ENCODE measurements at places on chromosomes 1 and 21.

DNA sequence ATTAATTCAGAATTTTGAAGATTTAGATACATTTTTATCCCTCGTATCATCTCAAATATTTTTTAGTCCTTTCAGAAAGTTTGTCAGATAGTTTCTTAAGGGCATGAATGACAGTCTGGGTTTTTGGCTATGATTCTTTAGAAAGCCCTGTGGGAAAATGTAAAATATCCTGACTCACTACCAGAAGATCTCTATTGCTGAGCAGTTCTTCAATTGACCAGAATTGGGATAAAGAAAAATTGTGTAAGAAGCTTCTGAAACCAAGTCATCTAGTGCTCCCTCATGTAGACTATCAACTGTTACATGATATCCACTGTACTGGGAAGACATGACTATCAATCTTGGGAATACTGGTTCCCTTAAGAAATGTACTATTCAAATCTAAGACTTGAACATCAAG, 608.3 kb upstream of the CHRM3 start:
- DNase-seq, result no peak

GRCh38 chr1:116988248-116988647, 13.3 kb upstream of the CD101 start:
- DNase-seq, result no peak

DNA sequence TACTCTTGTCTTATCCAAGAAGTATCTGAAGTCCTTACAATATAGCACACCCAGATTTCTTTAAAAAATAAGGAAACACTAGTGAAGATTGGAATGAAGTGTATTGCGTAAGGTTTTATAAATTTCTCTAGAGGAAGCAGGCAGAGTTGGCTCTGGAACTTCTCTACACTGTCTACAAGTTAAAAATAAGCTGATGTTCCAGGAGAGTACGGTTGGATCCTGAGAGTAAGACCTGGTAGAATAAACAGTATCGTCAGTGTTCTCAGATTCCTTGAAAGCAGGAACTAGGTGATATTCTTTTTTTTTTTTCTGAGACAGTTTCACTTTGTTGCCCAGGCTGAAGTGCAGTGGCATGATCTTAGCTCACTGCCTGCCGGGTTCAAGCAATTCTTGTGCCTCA, 107.9 kb downstream of the USP25 start:
- DNase-seq, result no peak

DNA sequence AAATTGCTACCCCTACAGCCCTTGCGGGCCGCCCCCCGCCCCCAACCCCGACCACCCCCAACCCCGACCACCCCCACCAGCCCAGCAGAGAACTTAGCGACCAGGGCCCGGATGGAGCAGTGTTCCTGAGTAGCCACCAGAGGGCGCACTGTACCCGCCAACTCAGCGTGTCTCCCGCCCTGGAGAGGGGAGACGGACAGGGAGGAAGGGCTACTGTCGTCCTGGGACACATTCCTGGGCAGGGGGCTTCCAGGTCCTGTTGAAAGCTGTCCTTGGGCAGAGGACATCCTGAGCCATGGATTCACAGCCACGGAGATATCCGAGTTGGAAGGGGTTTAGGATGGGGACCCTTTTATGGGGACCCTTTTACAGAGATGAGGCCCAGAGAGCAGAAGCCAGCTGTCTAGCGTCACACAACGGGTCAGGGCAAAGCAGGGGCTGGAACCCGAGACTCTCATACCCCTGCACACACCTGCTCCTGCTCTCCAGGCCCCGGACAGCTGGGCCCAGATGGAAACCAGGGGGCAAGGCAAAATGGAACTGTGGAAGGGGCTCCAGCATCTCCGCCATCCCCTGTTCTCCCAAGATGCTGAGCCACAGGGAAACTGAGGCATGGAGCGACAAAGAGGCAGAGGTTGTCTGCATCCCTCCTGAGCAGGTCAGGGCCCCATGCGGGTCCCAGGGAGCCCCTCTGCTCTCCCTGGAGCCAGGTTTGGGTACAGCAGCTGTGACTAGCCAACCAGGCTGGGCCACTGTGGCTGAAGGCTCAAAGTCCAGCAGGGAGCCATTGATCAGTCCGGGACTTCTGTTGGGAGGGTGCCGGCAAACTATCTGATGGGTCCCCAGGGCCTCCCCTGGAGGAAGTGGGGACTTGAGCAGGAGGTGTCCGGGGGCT, 25.0 kb upstream of the LAPTM5 start:
- peak; percentile 65 for DNase-seq

DNA sequence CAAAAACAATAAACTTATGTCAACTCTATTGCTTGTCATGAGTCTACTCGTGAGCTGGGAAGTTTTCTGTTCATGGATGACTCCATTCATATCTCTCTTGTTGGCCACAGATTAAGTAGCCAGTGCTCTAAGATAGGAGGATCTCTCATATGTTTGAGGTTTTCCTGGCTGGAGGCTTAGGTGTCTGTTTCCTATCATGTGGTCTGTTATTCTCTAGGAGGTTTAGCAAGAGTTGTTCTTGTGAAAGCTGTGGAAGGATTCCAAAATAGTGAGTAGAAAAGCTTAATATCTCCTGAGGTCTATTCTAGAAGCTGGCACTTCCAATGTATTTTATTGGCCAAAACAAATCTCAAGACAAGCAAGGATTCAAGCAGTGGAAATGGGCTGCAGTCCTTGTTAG, 5.8 kb upstream of the KRTAP20-2 start:
- DNase-seq, result no peak

GRCh38 chr1:229108598-229109201, 162.2 kb upstream of the RAB4A start:
- no peak for DNase-seq

DNA sequence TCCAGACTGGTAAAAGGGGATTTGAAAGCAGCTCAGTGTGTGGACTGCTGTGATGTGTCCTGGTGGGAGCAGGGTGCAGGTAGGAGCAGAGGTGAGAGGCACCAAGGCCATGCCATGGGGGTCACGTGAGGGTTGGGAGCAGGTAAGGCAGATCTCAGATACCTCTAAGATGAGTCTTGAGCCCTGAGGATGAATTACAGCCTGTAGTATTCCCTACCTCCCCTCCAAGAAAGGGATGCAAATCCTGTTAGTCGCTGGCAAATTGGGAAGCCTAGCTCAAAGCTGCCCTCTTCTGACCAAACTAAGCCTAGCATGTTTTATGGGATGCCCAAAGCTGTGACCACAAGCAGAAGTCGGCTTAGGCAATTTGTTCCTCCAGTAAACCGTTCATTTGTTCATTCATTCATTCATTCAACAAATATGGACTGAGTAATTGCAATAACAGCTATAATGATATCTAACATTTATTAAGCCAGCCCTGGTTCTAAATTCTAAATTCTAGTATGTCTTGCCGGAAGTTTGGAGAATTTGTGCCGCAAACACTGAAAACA, 3.9 kb upstream of the NUAK2 start:
- peak; percentile 70 for DNase-seq

DNA sequence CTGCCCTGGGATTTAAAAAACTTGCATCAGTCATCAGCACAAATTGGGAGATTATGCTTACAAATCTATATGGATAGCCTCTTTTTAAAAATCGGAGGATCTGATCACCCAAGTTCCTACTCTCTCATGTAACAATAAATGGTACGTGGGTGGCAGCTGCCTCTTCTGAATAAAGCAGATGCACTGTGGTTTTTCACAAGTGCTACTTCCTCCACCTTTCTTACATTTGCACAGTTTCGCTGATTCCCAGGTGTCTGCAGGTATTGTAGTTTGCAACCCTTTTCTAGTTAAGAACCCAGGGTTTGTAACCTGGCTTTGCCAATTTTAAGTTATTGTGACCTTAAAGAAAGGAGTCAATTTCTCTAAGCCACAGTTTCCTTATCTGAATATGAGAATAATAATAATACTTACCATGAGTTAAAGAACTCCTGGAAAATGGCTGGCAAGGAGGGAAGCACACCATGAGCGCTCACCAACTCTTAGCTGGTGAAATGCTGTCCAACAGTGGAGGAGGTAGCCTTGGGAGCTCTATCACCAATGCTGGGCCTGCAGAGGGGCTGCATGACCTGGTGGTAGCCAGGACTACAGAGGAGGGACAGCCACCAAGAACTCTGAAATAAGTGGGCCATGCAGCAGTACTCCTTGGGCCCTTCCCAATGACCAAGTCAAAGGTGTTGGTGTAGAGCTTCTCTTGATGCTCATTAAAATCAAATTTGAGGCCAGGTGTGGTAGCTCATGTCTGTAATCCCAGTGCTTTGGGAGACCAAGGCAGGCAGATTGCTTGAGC, 30.2 kb upstream of the KCNA2 start:
- no peak for DNase-seq

GRCh38 chr1:119808491-119808890, 2.8 kb downstream of the REG4 start:
- no peak for DNase-seq

- no peak for DNase-seq
Measured at GRCh38 chr1:79437540-79437939, 431.0 kb upstream of the ADGRL4 start.

DNA sequence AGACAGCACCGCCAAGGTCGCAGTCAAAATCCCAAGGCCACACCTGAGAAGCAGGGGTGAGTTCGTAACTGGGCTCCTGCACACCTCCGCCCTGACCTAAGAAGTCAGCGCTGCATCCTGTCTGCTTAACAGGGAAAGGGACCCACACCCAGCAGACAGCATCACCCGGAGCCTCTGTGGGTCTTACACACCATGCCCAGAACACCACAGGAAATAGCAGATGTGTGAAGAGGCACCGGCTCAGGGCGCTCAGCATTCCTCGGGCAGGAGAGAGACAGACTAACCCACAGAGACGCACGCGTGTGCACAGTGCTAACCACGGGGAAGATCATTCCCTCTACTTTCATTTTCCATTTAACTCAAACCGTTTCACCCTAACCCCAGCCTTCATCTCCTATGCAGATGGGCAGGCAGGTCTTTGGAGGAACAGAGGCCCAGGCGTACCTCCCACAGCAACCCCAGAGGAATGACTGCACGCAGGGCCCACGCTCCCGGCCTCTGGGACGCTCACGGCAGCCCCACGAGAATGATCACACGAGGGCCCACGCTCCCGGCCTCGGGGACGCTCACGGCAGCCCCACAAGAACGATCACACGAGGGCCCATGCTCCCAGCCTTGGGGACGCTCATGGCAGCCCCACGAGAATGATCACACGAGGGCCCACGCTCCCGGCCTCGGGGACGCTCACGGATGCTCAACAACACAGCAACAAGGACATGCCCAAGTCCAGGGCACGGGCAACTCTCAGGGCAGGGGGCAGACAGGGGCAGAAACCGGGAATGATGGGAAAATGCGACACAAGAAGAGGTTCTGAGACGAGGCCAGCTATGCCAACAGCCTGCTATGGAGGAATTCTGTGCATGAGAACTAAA, 20.9 kb downstream of the POFUT2 start:
- DNase-seq, result no peak

DNA sequence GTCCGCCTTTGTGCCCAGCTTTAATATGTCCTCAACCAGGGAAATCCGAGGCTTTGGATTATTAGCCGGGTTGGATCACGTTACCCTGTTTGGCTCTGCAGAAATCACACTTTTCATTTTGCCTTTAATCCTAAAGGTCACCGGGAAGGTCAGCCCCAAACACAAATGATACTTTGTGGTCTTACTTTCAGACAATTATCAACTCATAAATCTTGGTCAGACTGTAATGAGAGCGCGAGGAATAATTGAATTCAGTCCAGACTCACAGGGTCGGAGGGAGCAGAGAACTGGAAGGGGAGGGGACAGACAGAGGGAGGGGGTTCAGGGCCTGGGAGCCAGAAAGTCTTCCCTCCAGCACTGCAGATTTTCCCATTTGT, 91.7 kb upstream of the NFIA start:
- DNase-seq, result no peak

- peak; percentile 55 for DNase-seq
Measured at GRCh38 chr1:77282187-77282865, 507 bp downstream of the AK5 start.
